ENCODE measurements at places on chromosomes 4 and X. TPM values are rescaled to one million over a fixed set of nuclear protein-coding genes. Genes with fewer than 3 reads are reported as not detected.

Gene FAM184B
- polyA plus RNA-seq, result 0.01 TPM

Gene ZMAT1
- polyA plus RNA-seq, result 0.08 TPM

Gene ARHGEF9
- 5.4 TPM for polyA plus RNA-seq

Gene GJB1
- 0.15 TPM for polyA plus RNA-seq

Gene ARHGAP36
- polyA plus RNA-seq, result not detected
